ENCODE measurements at places on chromosomes 4 and X.

- no peak for DNase-seq
These were observed 865 bp downstream of the FAM200B start for GRCh38 chr4:15682242-15683142.

GRCh38 chr4:190015538-190016368, 11.3 kb downstream of the FRG2 start:
- DNase-seq, result no peak

DNA sequence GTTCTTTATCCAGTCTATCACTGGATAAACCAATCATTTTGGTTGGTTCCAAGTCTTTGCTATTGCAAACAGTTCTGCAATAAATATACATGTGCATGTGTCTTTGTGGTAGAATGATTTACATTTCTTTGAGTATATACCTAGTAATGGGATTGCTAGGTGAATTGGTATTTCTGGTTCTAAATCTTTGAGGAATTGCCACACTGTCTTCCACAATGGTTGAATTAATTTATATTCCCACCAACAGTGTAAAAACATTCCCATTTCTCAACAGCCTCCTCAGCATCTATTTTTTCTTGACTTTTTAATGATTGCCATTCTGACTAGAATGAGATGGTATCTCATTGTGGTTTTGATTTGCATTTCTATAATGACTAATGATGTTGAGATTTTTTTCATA, 791.7 kb upstream of the AGA start:
- DNase-seq, result no peak

DNA sequence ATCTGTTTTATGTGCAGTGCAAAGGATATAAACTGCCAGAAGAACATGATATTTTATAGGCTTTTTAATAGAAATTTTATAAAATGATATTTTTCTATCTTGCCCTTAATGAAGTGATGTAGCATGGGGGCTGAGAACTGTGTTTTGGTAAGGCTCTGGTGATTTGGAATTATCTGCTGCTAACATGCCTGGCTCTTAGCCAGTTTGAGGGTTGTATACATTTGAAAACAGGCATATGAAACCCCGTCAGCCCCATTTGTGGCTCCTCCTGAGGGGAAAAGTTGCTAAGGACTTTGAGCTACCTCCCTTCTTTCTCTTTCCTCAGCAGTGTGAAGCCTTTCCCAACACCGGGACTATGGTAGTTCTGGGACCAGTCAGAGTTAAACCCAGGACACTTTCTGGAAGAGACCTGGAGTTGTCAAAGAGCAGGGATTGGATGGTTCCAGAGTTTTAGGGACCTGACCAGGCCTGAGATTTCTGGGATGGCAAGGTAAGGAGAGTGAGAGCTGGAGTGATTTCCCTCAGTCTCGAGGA, 4.7 kb downstream of the SFRP2 start:
- DNase-seq, result no peak

GRCh38 chr4:1250921-1251772, 2.2 kb upstream of the CTBP1 start:
- no peak for DNase-seq

DNA sequence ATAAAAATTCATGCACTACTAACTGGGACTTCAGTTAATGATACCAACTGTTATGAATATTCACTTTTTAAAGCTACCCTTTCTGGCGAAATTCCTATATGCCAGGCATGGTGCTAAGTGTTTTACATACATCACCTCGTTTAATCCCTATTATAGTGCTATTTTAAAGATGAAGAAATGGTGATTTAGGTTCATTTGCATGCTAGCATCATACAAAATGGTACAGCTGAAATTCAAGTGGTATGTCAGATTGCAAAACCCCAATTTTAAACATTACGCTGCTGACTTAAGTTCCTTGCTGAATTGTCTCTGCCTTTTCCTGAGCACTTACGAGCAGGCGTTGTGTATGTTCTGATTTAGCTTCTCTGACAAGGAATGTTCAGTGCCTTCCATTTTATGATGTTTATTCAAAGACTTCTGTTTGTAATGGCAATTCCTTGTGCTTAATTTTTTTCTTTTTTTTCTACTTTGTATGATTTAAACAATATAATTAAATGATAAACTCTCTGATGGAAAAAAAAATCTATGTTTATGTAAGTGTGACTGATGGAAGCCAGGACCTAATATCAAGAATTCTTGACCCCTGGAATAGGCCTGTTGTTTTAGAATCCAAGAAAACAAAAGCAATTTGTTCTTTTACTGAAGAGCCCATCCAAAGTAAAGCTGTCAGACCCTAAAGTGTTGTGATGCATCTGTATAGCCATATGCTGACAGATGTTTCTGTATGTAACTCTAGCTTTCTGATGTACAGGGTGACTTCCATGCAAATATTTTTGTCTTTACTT, 148.1 kb downstream of the PCDH7 start:
- no peak for DNase-seq

DNA sequence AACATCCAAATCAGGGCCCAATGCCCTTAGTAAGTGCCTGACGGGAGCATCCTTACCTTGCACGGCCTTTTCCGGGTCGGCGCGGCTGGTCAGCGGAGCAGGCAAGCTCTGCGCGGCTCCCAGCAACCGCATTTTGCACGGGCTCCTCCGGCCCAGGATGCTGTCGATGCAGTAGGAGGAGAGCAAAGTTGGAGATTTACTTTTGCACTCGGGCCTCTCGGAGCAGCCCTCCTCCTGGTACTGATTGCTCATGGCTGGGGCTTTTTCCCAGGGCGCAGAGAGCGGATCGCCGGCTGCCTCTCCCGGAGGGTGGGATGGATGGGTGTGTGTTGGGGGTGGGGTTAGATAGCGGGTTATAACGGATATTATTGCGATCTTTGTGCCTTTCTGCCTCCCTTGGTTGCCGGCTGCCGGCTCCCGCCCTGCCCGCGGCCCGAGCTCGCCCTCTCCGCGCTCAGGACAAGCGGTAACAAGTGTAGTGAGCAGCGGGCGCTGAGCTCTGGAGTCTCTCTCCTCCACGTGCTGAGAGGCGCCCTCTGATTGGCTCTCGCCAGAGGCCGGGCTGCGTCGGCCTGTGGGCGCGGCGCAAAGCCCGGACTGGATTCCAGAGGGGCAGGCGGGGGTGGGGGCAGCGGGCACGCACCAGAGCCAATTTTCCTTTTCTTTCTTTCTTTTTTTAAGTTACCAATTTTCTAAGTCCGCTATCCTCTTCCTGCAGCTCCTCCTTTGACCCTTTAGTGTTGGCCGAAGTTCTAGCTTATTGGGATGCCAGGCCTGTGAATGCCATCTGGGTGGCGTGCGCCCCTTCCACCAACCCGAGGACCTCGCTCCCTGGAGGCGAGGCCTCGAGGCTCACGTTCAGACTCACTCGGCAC, at the start of gene ARX:
Gene ARX (minus strand): TSS at position 480 of the 875 bp plus-strand sequence. CDS start 228 bp downstream, at position 252.
- peak; percentile 52 for DNase-seq

GRCh38 chr4:38623260-38623659, 40.7 kb upstream of the KLF3 start:
- no peak for DNase-seq

GRCh38 chrX:150702966-150703694, 9.9 kb downstream of the MTMR1 start:
- DNase-seq, result no peak

DNA sequence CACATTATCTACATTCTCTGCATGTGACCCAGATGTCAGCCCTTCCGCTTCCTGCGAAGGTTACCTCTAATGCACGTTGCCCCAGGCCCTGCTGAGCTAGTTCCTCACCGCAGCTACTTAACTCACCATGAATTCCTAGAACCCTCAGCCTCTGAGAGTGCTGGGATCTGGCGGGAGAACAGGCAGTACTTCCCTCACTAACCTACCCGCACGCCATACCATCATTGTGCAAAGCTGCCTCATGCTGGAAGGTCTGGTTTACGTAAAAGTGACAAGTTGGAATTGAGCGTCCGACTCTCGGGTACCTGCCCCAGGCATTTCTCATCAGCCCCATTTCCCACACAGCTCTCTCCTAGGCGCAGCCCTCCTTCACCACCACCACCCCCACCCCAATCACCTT, 6.3 kb downstream of the SLC25A4 start:
- no peak for DNase-seq

- DNase-seq, result no peak
These were observed 66.2 kb downstream of the RRAGB start for GRCh38 chrX:55783723-55784122.

- peak; percentile 56 for DNase-seq
These were observed 74.9 kb downstream of the NSG1 start for GRCh38 chr4:4461850-4462249.

DNA sequence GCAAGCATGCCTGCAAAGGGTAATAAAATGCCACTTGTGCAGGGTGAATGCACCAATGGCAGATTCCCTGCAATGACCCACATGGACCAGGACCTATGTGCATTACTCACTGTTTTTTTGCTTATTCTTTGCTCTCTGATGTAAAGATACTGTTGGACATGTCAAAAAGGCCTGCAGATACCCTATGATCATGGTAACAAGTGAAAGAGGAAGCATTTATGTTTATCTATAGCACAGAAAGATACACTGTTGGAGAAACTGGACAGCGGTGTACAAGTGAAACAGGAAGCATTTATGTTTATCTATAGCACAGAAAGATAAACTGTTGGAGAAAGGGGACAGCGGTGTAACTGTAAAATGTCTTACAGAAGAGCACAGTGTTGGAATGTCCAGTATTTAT, 127.5 kb downstream of the PAPSS1 start:
- no peak for DNase-seq

DNA sequence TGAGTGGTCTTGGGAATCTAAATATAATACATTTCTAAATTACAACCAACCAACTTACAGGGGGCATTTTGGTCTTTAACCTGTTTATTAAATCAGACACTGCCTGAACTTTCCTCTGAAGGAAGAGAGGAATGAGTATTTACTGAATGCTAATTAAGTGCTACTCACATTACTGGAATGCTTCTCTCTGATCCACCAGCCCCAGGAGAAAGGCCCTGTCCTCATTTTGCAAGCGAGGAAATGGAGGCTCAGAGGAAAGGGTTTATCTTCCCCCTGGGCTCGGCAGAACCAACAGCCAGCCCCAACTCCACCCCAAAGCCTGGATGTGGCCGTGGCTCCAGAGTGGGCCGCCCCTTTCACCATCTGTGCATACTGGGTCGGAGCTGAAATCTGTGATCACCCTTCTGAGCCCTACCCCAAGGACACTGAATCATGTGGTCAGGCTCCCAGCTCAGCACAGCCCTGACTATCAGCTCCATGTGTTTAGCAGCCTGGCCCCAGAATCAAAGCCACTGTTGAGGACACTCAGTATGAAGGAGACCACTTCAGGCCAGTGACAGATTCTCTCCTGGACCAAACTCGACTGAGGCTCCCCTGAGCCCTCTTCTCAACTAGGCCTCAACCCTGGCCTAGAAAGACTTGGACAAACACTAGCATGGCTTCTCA, 56.7 kb upstream of the ENPP6 start:
- DNase-seq, result no peak

DNA sequence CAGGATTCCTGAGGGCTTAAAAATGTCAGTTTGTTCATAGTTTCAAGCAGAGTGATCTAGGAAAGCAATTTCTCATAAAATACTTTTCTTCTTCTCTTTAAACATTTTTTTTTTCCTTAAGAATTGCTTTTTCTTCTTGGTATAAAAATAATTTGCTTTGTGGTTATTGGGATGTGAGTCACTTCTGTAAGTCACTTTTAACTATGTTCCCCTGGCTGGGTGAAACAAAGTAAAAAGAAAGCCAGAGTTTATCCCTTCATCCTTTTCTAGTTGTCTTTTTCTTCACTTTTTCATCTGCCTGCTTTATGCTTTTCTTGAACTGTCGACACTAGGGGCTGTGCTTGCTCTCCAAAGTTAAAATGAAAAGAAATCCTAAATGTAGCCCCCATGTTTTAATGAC, 33.5 kb downstream of the ARSJ start:
- DNase-seq, result no peak

DNA sequence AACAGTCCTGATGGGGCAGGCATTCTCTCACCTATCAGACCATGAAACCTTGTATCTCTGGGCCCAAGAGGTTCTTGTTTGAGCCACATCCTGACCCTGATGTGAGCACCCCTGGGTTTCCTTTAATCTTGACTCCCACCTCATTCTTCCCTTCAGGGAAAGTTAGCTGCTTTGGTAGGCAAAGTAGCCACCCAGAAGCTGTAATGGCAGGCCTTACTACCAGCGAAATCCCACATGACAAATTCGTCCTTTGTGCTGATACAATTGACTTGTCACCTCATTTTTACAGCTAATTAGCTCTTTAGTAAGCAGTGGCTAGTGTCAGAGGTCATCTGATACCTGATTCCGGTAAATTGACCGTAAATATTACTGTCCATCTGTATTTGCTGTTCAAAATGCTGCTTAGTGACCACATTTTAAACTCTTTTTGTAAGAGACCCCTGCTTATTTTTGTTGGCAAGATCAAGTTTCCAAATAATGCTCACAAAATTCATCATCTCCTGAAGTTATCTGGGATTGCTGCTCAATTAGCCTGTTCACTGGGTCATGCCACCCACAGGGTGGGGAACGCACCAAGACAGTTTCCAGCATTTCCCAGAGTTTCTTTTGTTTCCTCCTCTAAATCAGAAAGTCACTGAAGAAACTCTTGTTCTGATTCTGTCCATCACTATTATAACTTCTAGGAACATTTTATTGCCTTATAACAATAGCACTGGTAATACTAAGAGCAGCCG, 329.7 kb downstream of the GPAT3 start:
- no peak for DNase-seq

DNA sequence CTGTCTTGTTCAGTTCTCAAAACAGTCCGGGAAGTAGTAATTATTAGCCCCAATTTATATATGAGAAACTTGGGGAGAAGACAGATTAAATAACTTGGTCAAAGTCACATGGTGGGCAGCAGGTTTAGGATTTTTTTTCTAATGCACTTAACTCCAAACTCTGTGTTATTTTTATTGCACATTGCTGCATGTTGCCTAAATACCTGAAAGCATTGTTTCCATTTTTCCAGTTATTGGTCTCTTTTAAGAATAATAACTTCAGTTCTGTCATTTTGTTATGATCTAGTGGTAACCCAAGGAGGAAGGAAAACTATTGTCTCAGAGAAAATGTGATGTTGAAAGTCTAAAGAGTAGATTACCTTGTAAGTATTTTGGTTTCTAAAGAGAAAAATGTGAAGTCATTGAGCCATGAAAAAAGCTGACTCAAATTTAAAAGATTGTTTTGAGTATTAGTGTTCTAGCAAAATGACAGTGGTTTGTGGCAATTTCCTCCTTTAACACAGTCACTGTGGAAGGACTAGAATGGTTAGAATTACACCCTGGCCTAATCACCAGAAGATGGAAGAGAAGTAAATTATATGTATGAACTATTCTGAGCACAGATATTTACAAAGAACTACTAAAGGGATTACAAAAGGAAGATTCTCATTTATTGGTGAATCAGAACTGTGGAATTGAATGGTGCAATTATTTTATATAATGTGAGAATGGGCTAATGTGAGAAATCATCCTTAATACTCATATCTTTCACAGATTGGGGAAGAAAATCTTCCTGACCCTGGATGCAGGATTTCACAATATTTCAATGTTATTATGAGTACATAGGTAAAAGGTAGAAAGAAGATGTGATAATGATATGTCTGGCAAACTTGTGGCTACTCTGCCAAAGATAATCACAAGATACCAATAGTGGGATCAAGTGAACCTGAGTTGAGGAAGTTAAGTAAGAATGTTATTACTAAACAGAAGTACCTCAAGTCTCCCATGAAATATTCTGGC, 21.7 kb upstream of the CXCL8 start:
- no peak for DNase-seq

GRCh38 chr4:36192922-36193321, 51.4 kb downstream of the ARAP2 start:
- DNase-seq, result no peak

All from NCI-H510A (cell line).